ENCODE measurements at places on chromosomes 12 and 14.

- peak; percentile 89 for DNase-seq
Measured at GRCh38 chr12:89977405-89978085, 268.9 kb upstream of the ATP2B1 start.

- DNase-seq, result no peak
Measured at GRCh38 chr12:45205165-45205825, 10.6 kb upstream of the ANO6 start.

- DNase-seq, result no peak
Measured at GRCh38 chr12:66537876-66538275, 141.0 kb downstream of the GRIP1 start.

DNA sequence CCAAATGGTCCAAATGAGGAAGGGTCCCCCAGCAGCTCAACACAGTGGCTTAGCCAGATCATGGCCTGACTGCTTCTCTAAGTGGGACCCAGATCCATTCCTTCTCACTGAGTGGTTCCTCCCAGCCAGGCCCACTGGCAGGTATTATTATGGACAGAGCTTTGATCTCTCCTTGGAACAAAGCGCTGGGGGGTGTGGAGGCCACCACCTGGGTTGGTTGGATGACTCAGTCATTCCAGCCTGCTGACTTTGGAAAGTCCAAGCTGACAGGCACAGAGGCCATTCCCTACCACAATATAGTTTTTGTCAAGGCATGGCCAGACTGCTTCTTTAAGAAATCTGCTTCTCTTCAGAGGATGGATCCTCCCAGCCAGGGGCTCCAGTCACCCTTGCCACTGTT is 341.1 kb downstream of the BTG1 start:
- no peak for DNase-seq

GRCh38 chr12:116313194-116313927 is 35.9 kb upstream of the MED13L start:
- DNase-seq, result no peak

DNA sequence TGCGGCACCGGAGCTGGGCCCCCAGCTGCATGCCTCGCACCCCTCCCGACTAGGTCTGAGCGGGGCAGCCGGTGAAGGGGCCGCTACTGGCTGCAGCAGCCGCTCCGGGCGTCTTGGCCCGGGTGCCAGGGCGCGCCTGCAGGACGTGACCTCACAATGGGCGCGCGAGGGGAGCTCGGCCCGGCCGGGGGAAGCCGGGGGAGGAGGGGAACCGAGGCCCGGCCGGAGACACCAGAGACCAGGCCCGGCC is 353 bp downstream of the BAG5 start:
- no peak for DNase-seq

DNA sequence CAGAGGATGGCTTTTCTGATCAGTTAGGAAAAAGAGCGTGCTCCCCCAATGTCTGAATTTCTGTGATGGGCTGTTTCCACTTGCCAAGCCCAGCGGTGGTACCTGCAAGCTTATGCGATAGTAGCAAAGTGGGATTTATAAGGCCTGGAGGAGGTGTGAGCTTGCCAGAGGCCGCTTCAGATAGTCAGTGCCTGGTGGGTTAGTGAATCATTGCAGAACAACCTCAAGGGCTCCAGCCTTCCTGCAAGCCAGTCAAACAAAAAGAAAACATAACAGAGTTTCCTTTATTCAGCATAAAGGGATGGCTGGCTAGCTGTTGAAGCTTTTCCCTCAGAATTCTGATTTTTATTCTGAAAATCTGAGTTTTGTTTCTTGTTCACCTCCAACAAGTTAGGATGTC is 7.6 kb upstream of the BMP4 start:
- DNase-seq, result no peak

GRCh38 chr12:70661466-70662161 is 24.4 kb upstream of the PTPRB start:
- DNase-seq, result peak; percentile 92

- no peak for DNase-seq
Measured at GRCh38 chr12:123621101-123621500, 12.4 kb downstream of the EIF2B1 start.

DNA sequence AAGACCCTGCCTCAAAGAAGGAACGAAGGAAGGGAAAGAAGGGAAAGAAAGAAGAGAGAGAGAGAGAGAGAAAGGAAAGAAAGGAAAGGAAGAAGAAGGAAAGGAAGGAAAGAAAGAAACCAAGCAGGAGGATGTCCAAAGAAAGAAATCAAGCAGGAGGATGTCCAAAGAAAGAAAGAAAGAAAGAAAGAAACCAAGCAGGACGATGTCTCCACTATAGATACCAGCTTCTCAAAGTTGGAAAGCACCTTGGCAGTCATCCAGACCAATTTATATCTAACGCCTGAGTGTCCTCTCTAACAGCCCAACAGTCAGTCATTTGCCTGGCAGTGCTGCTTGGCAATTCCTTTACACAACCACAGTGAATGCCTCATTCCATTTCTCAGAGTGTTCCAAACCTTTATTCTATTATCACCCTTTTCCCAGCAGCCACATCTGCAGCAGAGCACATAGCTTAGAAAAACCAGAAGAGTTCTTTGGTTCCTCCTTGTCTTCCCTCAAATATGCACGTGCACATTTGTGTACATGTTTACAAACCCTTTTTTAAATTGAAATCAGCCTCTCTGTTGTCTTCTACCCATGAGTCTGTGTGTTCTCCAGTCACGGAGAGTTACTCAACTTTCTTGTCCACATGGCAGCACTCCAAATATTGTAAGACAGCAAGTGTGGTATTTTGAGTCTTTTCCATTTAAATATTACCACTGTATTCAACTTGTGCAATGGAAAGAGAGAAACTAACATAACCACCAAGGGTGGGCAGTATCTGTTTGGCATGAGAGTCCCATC is 138.4 kb downstream of the STXBP6 start:
- DNase-seq, result peak; percentile 89

DNA sequence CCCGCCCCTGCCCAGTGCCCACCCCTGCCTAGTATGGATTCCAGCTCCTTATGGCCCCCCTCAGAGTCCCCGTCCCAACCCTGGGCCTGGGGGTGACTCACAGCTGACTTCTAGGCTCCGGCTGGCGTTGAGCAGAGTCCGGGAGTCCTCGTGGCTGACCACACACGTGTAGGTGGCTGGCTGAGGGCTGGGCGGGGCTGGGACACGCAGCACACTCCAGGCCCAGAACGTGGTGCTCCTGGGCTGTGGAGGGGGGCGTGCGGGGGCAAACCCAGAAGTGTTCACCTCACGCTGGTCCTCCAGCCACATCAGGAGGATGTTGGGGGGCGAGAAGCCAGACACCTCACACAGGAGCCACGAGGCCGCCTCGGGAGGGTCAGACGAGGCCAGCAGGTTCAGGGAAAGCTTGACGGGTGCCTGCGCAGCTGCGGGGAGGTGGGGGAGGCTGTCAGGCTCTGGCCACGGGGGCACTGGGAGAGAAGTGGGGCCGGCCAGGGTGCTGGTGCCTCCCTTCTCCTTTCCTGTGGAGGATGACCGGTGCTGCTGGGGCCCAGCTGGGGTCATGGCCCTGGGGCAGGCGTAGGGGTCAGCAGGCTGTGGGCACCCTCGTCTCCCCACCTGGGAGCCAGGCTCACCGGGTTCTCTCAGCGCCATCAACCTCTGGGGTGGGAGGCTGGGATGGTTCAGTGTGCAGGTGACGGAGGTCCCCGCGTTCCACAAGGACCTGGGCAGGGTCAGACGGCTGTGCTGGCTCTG is 314.1 kb downstream of the TMEM121 start:
- no peak for DNase-seq

DNA sequence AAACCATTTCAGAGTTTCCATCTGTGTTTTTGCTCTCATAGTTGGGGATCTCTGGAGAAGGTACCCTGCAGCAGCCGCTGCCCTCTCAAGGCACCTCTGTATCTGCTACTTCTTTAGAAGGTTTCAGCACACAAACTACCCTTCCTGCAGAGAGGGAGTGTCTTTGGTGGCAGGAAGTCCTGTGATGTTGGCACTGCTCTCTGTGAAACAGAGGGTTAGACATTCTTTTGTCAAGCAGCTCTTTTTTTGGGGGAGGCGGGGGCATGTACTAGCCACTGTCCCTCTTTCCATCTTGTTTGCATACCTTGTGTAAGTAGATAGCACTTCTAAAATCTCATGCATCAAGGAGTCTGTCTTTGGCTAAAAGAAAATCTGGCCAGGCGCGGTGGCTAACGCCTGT is 352.6 kb downstream of the BMP4 start:
- no peak for DNase-seq

DNA sequence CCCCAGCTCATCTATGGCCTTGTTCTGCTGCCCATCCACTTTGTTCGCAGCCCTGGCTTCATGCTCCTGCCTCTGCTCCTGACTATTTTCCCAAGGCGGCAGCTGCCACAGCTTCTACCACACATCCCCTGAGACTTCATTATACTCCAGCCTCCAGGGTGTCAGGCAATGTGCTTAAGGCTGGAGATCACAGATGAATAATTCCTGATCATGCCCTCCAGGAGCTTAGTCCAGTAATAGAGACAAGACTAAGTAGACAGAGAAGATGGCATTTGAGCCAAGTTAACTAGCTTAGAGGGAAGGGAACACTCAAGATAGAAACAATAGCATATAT is 7.1 kb downstream of the TAPBPL start:
- DNase-seq, result no peak

DNA sequence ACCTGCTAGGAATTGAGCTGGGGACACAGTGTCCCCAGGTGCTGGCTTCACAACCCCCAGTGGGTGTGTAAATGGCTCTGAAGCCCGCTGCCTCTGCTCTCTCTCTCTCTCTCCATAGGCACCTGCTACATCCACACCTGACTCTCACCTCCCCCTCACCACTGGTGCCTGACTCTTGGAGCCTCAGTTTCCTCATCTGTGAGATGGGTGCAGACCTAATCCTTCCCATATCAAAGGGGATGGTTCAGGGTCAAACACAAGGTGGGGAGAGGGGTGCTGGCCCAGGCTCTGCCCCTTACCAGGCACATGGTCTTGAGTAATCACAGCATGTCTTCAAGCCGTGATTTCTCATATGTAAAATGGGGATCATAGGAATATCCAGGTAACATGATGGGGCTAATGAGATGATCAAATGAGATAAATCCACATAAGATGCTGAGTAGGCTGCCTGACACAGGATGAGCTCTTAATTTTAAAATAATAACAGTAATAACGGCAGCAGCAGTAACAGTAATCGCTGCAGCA is 37.6 kb downstream of the TESC start:
- DNase-seq, result no peak

- no peak for DNase-seq
Measured at GRCh38 chr12:58922849-58923248, 2.5 kb upstream of the LRIG3 start.

DNA sequence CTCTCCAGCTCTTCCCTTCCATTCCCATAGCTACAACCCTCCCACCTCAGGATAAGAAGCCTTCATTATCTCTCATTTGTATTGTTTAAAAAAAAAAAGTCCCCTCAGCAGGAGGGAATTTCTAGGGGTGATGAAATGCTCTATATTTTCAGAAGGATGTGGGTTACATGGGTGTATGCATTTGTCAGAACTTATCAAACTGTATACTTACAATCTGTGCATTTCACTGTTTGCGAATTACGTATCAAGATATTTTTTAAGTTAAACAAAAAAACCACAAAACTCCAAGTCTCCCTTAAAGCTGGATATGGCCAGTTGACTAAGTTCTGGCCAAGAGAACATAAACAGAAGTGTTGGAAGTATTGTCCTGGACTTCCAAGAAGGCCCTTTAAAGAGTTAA is 2.0 kb upstream of the FKBP11 start:
- peak; percentile 60 for DNase-seq

DNA sequence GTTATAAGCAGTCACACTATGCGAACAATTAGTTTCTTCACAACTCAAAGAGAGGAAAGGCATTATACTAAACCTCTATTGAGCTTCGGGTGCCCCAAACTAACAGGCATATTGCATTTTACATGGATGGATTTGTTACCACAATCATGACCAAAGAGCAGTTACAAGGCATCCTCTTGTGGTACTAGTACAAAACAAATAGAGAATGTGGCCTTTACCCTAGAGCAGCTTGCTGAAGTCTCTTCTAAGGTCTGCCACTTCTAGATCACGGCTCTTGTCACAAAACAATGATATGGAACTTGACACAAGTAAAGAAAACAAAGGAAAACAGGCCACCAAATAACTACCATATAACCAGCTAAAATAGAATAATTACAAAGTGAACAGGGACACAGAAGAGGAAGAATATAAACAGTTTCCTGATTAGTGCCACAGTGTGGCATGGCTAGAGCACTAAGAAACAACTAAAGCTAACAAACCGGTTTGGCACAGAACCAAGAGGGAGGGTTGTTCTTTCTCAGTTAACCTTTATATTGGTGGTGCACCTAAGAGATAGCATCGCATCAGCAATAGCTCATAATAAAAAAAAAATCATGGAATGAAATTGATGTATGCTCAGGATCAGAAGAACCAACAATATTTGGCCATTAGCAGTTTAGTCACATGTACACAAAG is 209.7 kb upstream of the ATP2B1 start:
- DNase-seq, result no peak

DNA sequence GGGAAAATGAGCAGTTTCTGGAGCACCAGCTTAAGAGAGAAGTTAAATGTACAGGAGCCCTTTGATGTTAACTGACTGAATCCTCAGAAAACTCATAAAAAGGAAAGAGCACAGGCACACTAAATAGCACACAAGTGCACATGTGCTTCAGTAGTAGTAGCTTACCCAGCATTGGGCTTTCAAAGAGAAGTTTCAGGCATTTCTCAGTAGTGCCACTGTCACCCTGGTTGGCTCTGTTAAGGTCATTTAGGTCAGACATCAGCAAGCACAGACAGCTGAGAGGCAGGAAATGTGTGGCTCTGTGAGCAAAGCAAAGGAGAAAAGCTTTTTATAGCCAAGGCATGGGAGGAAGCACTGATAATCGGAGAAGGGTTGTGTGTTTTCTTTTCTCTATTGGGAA is 96.3 kb upstream of the HIF1A start:
- DNase-seq, result no peak

DNA sequence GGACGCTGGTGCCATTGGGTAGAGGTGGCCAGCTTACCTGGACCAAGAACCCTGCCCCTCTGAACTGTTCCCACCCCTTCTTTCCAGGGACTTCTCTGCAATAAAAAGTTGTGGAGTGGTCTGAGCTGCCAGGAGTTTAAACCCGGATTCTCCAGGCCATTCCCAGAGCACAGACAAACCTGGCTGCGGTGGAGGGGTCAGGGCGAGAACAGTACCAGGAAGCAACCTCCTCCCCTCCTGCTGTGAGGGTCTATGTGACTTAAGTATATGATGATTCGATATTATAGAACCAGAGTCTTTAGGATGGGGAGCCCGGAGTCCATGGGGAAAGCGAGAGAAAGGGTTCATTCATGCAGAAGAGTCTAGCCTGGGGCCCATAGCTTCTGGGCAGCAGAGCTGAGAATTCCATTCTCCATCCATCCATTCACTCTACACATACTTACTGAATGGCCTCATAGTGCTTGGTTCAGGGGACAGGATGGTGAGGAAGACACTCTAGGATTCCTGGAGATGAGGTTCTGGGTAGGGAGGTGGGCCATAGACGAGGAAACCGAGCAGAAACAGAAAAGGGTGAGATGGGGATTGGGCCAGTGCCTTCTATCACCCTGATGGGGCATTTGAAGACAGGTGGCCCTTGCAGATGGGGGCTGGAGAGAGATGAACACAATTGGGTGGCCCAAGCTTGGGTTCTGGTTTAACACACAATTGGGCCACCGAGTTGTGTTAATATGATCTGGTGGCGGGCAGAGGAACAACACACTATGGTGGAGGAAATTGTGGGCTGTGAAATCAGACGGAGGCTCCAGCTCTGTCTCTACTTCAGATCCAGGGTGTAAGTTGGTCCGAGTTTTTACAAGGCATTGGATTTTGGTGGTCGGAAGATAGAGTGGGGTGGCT is 5.2 kb downstream of the KRT86 start:
- DNase-seq, result peak; percentile 30

- no peak for DNase-seq
Measured at GRCh38 chr14:104678901-104679705, 10.3 kb upstream of the INF2 start.

- no peak for DNase-seq
Measured at GRCh38 chr12:94716339-94716738, 66.0 kb upstream of the TMCC3 start.

Measured in fibroblast of skin of right quadriceps (primary cell).